CD4-positive, alpha-beta T cell treated with Interleukin-6 at 100 ng/mL for 8 hours (primary cell): ENCODE measurements at places on chromosomes 7 and 10.

DNA sequence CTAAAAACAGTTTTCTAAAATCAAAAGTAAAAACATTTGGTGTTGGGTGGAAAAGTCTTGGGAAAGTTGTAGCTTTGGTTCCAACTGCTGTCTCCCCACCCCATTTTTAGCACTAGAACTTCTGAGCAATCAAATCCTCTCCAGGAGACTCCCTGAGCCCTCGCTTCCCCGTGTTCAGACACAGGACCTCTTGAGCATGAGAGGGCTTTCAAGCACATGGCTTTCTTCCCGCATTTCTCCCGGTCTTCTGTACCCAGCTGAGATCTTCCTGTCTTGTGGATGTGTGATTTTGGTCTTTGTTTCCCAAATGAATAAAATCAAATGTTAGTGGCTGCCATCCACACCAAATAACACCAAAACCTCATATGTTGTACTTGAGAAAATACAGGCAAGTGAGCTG is 5.0 kb downstream of the CXCL12 start:
- DNase-seq = no peak

- DNase-seq = no peak
Observed at GRCh38 chr7:22127835-22128527, 182.3 kb upstream of the CDCA7L start.

- DNase-seq = no peak
Observed at GRCh38 chr10:87750001-87750671, 67.9 kb downstream of the ATAD1 start.

- no peak for DNase-seq
Observed at GRCh38 chr7:52269669-52270068, 765.8 kb upstream of the POM121L12 start.

- no peak for DNase-seq
Observed at GRCh38 chr10:95077556-95077955, 8.3 kb upstream of the CYP2C8 start.

GRCh38 chr10:86757113-86757972 is 924 bp downstream of the BMPR1A start:
- DNase-seq = no peak

- no peak for DNase-seq
Observed at GRCh38 chr10:105840288-105840770, 1199.2 kb downstream of the SORCS3 start.

DNA sequence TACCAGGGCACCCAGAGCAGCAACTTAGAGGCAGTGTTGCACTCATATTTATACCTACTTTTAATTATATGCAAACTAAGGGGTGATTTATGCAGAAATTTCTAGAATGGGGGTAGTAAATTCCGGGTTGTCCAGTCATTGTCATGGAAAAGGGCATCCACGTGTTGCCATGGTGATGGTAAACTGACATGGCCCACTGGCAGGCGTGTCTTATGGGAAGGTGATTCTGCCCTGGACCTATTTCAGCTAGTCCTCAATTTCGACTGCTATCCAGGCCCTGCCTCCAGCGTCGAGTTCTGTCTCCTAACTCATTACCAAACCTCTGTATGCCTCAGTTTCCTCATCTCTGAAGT is 12.8 kb downstream of the SNX8 start:
- DNase-seq = no peak

GRCh38 chr7:45696476-45696875 is 122.3 kb downstream of the ADCY1 start:
- no peak for DNase-seq

GRCh38 chr7:4003503-4003902 is 678.6 kb upstream of the FOXK1 start:
- DNase-seq = no peak

DNA sequence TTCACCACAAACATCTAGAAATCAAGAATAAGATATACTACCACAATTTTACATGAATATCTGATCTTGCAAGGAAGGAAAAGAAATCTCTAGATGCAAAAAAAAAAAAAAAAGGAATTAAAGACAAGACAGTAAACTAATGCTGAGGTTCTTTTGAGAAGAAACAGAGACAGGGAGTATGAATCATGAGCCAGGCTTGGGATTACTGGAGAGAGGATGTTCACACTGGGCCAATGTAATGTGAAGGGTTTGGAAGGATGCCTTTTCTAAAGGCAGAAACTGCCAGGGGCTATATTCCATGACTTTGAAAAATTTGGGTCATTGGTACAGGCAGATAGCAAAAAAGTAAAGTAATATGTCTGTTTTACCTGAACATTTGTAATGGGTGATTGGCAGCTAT is 573.0 kb upstream of the IGFBP3 start:
- no peak for DNase-seq

DNA sequence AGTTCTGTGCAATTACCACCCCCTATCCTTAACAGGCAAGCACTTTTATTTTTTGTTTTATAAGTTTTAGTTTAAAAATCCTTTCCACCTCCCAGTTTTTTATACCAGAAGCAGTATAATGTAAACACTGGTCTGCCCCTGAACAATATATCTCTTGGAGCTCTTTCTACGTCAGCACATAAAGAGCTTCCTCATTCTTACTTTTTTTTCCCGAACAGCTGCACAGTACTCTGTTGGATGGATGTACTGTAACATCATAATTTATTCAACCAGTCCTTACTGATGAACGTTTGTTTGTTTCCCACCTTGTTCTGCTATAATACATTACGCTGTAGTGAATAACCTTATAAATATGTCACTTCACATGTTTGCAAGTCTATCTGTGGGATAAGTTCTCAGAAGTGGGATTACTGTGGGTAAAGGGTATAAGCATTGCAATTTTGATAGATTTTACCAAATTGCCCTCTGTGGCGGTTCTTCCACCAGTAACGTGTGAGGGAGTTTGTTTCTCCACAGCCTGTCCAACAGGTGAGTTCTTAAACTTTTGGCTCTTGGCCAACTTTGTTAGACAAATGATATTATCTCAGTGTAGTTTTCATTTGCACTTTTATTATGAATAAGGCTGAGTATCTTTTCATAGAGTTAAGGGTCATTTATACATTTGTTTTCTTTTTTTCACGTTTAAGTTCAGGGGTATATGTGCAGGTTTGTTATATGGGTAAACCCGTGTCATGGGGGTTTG is 32.8 kb downstream of the ADRA2A start:
- DNase-seq = no peak
